HFFc6 (cell line): ENCODE measurements at places on chromosomes 13 and 19. TPM values are rescaled to one million over a fixed set of nuclear protein-coding genes. Genes with fewer than 3 reads are reported as not detected.
A peak's percentile ranks its signal among the peaks of the same experiment; 100 is the strongest.

NR2F6 gene
- 55.6 to 61.9 TPM (median 56.4 TPM) in 3 replicates for total RNA-seq

DGKH gene
- 7.4 to 8.1 TPM (median 7.7 TPM) in 3 replicates for total RNA-seq

RANBP3 gene
- total RNA-seq: 57.6 to 90.7 TPM (median 77.8 TPM) in 3 replicates

ZNF560 gene
- 0.28 TPM in 1 of 2 replicates, not detected in the other for total RNA-seq

GRCh38 chr19:28039677-28040381 lies 1173.1 kb downstream of the UQCRFS1 start:
- DNase-seq: no peak

GRCh38 chr19:38392707-38393308 lies 4.3 kb downstream of the SPRED3 start:
- peak; percentile 47 for DNase-seq

- peak; percentile 92 for DNase-seq
Observed at GRCh38 chr19:11987405-11988281, 22.8 kb downstream of the ZNF763 start.

- DNase-seq: no peak
Observed at GRCh38 chr19:14473073-14473977, 1.8 kb downstream of the PTGER1 start.

- no peak for DNase-seq
Observed at GRCh38 chr19:49148044-49148682, 7.0 kb downstream of the HRC start.

DNA sequence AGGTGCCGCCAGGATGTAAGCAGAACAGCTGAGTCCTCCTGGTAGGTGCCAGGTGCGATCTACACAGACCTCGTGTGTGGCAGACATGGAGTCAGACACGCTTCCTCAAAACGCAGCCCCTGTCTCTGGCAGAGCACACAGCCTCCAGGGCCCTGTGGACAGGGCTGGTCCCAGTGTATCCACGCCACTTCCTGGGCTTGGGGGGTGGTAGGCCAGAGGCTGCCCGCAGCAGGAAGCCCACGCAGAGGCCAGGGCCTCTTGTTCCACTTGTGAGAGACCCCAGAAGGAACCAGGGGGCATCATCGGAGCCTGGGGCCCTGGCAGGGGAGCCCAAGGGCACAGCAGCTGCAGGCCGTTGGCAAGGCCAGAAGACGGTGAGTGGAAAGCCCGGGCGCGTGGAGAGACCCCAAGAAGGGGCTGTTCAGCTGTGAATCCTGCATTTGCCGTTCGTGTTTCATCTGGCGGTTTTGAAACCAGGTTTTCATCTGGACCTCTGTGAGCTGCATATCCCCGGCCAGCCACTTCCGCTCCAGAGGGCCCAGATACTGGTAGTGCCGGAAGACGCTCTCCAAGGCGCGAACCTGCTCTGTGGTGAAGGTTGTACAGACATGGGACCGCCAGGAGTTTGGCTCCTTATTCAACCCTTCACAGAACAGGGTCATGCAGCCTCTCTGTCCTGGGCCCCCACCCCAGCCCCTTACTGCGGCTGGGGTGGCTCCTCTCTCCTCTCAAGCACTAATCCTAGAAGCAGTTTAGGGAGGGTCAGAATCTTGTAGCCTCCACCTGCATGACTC lies 25.1 kb upstream of the SLITRK1 start:
- no peak for DNase-seq

DNA sequence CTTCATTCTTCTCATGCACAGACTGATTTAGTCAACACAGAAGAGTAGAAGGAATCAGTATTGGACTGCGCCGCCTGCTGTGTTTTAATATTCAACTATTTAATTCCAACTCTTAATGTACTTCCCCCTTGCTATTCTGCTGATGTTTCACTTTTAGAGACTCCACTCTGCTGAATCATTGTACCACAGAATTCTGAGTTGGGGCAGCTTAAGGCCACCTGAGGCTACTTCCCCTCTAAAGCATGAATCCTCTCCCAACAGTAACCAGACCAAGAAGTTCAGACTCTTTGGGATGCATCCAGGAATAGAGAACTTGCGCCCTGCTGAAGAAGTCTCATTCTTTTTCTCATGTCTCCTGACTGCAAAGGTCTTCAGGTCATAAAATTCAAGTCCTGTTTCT lies 708.8 kb downstream of the UQCRFS1 start:
- no peak for DNase-seq

DNA sequence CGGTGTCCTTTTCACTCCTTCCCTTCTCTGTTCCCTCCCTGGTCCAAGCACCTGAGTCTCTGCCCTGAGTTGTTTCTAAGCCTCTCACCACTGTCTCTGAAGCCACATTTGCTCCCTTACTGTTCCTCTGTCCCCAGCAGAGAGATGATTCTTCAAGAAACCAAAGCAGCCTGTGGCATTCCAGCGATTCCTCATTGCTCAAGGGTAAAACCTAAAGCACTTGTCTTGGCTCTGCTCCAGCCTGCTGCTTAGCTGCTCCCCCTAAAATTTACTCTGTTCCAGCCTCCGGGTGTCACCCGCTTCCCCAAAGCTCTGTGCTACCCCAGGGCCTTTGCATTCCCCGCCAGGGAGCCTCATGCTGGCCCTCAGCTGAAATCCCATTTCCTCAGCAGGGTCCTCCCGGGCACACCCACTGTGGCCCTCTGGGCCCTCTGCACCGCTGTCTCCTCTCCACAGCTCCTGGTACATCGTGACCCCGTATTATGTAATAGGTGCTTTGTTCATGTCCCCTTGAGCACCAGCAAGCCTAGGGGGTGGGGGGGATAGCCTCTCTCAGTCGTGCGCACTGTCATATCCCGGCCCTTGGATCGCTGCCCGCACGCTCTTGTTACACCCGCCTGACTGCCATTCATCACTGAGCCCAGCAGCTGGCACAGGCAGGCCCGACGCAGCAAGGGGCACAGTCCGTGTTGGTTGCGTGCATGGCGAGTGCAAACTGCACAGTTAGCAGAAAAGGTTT lies 15.8 kb downstream of the TECR start:
- no peak for DNase-seq

DNA sequence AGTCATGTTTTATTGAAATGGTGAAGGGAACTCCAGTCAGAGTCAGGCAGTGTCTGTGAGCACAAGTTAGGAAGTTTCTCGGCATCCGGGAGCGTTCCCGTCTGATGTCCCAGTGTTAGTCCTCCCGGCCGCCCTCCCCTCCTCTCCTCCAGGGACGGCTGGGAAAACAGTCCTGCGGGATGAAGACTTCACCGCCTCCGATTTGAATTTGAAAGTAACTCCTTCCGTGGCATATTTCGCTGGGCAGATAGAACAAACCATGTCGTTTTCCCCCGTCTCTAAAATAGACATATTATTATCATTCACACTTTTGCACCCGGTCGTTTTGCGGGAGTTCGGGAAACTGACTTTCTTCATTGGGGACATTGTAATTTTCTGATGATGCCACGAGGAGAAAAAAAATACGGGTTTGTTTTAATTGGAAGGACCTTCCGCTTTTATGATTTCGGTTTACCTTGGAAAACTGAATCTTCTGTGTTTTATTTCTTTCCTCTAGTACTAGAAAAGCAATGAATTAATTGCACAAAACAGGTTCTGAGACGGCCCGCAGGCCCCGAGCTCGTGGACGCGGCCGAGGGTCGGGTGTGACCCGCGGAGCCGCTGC lies 76.6 kb downstream of the ZIC5 start:
- no peak for DNase-seq
